Effector memory CD8-positive, alpha-beta T cell (primary cell): ENCODE measurements at places on chromosomes 2 and 18.

GRCh38 chr2:71834796-71835195 lies 312.9 kb downstream of the CYP26B1 start:
- no peak for DNase-seq

GRCh38 chr2:212213191-212213590 lies 325.4 kb downstream of the ERBB4 start:
- DNase-seq: no peak

GRCh38 chr2:1811258-1811970 lies 67.1 kb upstream of the PXDN start:
- no peak for DNase-seq

DNA sequence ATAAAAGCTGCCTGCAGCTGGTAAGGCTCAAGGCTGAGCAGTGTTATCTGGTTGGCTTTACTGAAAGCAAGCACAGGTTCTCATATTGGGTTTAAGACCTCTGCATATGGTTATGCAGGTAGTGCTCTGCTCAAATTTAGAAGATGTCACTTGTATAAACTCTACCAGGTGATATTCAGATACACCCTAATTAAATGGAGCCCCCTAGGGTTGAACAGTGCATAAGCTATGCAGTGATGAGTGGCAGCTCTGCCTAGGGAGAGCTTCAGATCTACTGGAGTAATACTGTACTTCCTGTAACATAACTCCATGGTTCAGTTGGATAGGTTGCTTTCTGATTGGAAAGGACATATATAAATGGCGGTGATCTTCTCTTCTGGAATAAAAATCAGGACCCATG lies 222.7 kb downstream of the CYRIA start:
- no peak for DNase-seq

GRCh38 chr2:20418519-20418918 lies 28.4 kb upstream of the RHOB start:
- DNase-seq: no peak

DNA sequence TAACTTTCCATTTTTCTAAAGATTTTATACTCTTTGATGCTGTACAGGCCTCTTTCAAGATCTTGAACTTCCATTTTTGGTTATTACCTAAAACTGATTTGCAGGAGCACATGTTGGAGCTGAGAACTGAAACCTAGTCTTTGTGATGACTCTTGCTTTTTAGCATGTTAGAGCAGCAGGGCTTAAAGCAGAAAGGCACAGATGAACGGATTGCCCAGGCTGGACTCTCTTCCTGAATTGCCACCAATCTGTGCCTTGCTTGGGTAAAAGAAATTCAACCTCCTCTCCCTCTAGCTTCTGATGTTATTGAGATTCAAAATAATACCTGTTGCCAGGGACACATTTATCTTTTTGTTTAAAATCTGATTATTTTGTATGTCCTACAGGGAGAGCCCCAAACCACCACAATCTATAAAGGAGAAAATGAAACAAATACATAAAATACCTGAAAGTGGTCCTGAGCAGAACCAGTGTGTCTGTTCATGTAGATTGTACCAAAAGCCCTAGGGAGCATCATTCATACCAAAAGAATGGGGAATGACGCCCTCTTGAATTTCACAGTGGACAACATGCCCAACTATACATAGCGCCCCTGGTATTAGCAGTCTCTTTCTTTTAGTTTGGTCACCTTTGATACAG lies 277.0 kb upstream of the MAP2 start:
- DNase-seq: no peak

- DNase-seq: no peak
Observed at GRCh38 chr2:101083613-101084012, 67.6 kb downstream of the TBC1D8 start.

GRCh38 chr18:37491526-37491925 lies 74.1 kb downstream of the CELF4 start:
- no peak for DNase-seq

- no peak for DNase-seq
Observed at GRCh38 chr18:49123431-49123830, 172.7 kb upstream of the SMAD7 start.

DNA sequence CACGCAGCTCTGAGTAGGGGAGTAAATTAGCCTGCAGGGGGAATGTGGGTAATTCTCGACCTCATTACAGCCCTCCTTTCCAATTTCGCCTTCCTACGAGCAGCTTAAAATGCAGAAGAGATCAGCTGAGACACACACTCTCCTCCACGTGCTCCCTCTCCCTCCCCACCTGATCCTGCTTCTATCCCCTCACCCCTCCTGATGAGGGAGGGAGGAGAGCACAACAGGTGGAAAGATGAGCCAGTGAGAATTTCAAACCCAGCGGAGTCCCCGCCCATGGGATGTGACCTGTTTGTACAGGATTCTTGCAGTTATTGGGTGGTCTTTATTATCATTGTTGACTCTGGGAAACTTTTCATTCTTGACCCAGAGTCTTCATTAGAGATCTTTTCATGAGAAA lies 35.5 kb downstream of the DDX18 start:
- DNase-seq: no peak

- DNase-seq: no peak
Observed at GRCh38 chr2:119469661-119470297, 38.1 kb downstream of the TMEM37 start.

- DNase-seq: no peak
Observed at GRCh38 chr2:127508631-127509034, 17.7 kb downstream of the IWS1 start.

GRCh38 chr2:218485986-218486667 lies 67.2 kb downstream of the VIL1 start:
- DNase-seq: no peak
